ENCODE measurements at places on chromosomes 13 and 19.

DNA sequence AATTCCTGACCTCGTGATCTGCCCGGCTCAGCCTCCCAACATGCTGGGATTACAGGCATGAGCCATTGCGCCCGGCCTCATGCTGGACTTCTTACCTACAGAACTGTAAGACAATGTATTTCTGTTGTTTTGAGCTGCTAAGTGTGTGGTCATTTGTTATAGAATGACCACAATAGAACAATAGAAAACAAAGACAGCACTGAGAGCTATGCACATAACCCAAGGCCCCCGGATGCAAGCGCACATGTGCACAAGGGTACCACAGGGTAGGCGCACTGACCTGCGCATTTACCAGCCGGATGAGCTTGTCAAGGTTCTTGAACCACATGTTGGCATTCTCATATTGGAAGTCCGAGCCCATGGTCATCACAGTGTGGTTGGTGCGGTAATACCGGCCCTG lies 5.6 kb downstream of the MAN2B1 start:
- no peak for DNase-seq

DNA sequence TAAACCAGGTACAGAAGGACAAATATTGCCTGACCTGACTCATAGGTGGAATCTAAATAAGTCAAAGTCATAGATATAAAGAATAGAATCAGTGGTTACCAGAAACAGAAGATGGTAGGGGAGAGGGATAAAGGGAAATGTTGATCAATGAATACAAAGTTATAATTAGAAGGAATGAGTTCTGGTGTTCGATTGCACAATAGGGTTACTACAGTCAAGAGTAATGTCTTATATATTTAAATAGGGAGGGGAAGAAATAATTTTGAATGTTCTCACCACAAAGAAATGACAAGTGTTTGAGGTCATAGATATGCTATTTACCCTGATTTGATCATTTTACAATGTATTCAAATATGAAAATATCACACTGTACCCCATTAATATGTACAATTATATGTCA lies 1541.2 kb downstream of the SLITRK1 start:
- DNase-seq: no peak

DNA sequence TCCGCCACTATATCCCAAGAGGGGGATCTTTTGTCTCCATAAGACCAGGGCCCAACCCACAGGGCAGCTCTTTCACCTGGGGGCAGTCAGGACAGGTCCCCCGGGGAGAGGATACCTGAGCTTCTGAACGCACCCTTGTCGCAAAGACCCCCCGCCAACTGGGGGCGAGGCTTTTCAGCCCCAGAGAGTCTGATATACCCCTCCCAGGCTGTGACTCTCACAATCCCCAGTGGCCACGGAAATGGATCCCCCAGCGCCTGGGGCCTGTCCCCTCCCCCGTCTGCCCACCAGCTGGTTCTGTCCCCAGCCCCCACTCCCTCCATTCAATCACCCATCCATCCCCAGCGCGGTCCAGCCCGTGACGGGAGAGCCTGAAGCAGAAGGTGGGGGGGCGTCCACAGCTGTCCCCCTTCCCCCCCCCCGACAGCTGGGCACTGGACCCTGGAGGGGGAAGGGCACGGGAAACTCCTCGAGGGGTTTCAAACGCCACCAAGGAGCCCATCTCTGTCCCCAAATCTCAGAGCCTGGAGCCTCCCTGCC lies 823 bp downstream of the DOCK6 start:
- DNase-seq: no peak

GRCh38 chr19:41443813-41444455 lies 978 bp downstream of the ERICH4 start:
- no peak for DNase-seq

GRCh38 chr19:5112681-5113575 lies 144.0 kb downstream of the KDM4B start:
- DNase-seq: no peak

DNA sequence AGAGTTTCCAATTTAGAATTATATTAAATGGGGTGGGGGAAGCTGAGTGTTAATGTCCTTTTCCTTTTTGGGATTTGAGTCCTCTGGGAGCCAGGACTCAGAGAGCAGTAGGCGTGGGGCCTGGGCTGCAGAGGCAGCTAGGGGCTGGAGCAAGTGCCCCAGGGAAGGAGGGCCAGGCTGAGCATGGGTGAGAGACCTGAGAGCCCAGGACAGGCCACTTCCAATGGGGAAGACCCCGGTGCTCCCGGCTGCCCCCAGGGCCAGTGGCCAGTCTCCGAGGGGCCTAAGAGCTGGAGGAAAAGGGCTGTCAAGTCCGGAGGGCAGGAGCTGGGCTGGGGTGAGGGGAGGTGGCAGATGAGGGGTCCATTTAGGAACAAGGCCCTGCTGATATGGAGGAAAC lies 371.5 kb downstream of the ZNF536 start:
- DNase-seq: no peak

GRCh38 chr19:29120466-29120865 lies 92.5 kb downstream of the UQCRFS1 start:
- no peak for DNase-seq

DNA sequence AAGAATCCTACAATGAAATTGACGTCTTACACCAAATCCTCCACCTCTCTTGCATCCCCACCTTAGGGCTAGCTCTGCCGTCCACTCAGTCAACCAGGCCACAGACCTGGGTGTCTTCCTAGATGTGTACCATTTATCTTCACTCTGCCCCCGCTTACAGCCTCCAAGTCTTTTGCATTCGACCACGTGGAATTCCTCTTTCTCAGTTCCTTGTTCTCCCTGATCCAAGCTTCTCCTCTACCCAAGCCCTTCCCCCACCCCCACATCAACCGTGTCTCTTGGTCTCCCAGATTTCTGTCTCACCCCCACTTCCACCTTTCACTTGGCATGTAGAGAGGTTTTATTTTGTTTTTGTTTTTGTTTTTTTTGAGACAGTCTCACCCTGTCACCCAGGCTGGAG lies 1.2 kb upstream of the DMWD start:
- DNase-seq: no peak

DNA sequence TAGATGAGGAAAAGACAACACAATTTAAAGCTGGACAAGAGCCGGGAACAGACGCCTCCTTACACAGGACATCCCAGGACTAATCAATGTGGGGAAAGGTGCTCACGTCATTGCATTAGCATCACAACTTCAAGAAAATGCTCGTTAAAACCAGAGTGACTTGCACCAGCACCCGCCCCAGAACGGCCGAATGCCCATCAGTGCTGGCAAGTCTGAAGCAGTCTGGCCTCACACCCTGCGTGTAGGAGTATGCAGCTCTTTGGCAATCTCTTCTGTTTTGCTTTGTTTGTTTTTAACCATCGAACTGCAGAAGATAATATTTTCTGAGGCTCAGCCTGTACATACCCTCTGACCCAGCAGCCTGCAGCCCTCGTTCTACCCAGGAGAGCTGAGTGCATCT lies 44.8 kb upstream of the LDLR start:
- no peak for DNase-seq

DNA sequence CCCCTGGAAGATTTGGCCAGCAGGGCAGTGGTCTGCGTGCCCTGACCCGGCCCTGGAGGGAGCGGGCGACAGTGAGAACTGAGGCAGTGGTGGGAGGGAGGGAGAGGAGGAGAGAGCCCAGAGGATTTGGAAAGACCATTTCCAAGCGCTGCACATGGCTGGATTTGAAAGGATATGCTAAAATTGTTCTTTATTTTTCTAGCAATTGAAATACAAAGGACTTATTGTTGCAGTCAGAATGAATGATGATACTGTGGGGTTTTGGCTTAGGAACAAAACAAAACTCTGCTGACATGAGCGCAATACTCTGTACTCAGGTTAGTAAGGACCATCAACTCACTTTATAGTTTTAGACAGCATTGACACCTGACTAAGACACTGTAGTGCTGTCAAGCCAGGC lies 69.5 kb downstream of the TNFRSF19 start:
- DNase-seq: no peak

- DNase-seq: no peak
Measured at GRCh38 chr19:19079571-19079970, 15.8 kb downstream of the SLC25A42 start.

- DNase-seq: no peak
Measured at GRCh38 chr19:14428882-14429416, 4.2 kb upstream of the PKN1 start.

DNA sequence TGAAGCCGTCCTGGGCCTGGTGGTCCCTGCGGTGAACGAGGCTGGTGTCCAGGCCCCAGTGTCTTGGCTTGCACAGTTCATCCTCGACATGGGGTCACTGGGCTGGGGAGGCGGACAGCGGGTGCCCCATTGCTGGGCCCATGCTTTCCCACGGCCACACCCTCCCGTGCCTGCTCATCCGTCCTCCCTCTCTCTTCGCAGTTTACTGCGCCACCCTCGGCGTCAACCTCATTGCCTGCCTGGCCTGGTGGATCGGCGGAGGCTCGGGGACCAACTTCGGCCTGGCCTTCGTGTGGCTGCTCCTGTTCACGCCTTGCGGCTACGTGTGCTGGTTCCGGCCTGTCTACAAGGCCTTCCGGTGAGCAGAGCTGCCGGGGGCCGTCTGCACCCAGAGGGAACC lies 12.7 kb downstream of the ADAT3 start:
- DNase-seq: no peak

GRCh38 chr13:40983259-40983658 lies 35.9 kb downstream of the ELF1 start:
- DNase-seq: no peak

- DNase-seq: no peak
Measured at GRCh38 chr19:543910-544608, at the start of gene GZMM. Gene GZMM, plus strand, starts transcription at chr19:544053. Its CDS starts 19 bp downstream, at chr19:544072.

Data from HFF-Myc (cell line).